Effector CD8-positive, alpha-beta T cell (primary cell): ENCODE measurements at places on chromosomes 1 and 21.

DNA sequence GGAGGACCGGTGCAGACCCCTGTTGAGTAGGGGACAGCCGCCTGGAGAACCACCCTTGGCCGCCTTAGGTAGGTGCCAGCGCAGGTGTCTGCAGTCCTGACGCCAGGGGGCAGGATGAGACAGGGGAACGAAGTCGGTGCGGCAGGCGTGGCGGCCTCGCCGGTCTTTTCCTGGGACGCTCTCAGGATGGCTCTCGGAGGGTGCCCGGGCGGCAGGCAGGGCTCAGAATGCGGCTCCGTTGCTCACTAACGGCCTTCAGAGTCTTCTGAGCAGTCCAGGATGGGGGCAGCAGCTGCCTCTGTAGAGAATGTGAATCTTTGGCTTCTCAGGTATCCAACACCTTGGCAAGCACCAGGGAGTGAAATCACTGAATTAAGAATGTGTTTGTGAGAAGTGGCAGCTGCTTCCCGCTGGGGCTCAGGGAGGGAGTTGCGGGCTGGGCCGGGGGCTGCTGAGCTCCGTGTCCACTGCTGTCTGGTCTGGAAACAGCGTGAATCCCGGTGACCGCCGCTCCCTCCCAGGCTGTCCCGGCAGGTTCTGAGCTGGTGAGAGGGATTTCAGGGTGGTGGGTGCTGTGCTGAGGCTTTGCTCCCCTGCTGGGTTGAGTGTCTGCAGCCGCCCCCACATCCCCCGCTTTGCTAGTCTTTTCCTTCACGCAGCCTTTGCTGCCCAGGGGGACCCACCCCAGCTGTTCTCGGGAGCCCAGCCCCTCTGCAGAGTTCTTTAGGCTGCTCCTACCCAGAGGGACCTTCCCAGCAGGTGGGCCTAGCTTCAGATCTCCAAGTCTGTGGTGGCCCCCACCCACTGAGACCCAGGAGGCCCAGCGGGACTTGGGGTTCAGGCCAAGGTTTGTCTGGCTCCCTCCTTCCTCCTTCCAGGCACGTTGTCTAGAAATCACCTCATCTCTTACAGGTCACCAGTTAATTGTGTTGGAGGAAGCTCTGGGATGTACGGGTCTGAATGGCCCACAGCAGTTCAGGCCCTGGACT lies 11.1 kb upstream of the C1orf174 start:
- DNase-seq = peak; percentile 60

DNA sequence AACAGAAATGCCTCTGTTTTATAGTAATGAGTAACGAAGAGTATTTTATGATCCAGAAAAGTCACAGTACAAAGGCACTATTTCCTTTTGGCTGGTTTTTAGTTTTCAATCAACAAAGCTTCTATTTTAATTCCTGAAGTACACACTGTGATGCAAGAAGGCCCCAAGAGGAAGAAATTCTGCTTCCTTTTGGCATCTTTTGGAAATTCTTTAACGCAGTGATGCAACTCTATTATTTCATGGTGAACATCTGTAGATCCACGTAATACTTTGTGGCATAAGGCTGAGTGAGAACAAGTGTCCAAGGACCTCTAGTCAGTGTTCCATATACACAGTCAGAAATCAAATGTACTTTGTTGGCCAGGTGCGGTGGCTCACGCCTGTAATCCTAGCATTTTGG lies 137.5 kb downstream of the TGFB2 start:
- no peak for DNase-seq

- DNase-seq = no peak
Measured at GRCh38 chr1:20601129-20601825, 12.4 kb downstream of the CDA start.

GRCh38 chr1:243447347-243447746 lies 191.5 kb downstream of the SDCCAG8 start:
- no peak for DNase-seq

- peak; percentile 48 for DNase-seq
Measured at GRCh38 chr1:6497215-6497866, 5.9 kb upstream of the PLEKHG5 start.
